ENCODE measurements at places on chromosomes 11 and 22. TPM values are rescaled to one million over a fixed set of nuclear protein-coding genes. Genes with fewer than 3 reads are reported as not detected.

Gene SESN3
- 12.9 TPM for total RNA-seq

Gene TMEM45B
- total RNA-seq = not detected

Gene SLC22A12
- total RNA-seq = not detected

Gene USH1C
- not detected for total RNA-seq

Gene RHOD
- not detected for total RNA-seq

Gene PPP1R14B
- total RNA-seq = 223 TPM

Gene PKNOX2
- not detected for total RNA-seq

Gene CNGA4
- 0.97 TPM for total RNA-seq

Gene RRP7A
- total RNA-seq = 172 TPM

Gene FOLH1
- total RNA-seq = not detected

Gene NLRP14
- total RNA-seq = 6.4 TPM

Gene ZNF70
- 8.4 TPM for total RNA-seq

DNA sequence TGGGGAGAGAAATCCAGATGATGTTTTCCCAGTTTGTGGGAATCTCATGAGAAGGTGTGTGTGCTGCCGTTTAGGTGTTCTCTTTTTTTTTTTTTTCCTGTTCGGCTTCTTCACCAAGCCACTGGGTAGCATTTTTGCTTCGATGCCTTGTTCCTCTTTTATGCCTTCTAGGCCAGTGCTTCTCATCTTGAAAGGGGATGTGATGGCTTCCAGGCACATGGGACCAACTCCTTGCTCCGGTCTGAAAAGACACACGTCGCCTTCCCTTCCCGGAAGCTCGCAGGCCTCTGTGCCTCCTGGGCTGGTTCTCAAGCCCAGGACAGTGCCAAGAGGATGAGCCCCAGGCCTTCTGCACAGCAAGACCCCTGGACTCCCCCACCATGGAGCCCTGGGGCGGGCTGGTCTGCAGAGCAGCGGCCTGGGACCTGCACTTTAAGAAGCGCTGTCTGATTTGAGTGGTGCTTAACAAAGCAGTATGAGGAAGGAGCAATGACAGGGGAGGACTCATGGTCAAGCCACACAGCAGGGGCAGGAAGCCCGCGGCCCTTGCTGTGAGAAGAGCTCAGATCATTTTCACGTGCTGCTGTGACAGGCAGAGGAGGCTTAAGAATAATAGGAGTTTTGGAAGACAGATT is 158.8 kb downstream of the MPPED1 start:
- DNase-seq = no peak

DNA sequence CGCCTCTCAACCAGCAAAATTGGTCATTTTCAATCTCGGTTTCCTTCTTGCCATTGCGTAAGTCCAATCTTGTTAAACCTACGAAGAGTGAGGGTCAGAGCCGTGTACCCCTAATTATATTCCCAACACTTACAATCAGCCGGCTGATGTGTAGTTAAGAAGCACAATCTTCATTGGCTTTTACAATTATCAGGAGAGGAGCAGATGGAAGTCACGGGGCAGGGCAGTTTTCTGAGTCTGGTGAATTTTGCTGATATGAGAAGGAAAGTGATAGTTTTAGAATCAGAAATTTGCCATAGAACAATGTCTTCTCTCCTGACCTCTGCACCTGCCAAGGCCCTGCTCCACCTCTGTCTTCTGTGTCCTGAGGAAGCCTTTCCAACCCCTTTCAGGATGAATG is 35.0 kb upstream of the ATXN10 start:
- no peak for DNase-seq

DNA sequence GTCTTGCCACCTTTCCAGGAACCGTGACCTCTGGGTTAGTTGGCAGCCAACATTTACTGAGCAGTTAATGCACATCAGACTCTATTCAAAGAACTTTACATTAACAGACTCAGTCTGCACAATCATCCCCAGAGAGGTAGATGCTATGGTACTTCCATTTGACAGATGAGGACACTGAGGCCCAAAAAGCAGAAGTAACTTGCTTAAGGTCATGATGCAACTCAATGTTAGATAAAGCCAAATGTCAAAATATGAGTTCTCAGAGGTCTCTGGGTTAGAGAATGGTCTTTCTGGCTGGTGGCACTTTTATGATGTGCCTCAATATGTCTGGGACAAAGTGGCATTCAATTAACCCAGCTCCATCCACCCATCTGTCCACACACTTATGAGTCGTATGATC is 450.0 kb downstream of the MIAT start:
- no peak for DNase-seq

- no peak for DNase-seq
Observed at GRCh38 chr22:22936915-22937656, 49.5 kb downstream of the IGLL5 start.

GRCh38 chr11:24617856-24618255 is 121.0 kb downstream of the LUZP2 start:
- no peak for DNase-seq

GRCh38 chr22:19067696-19068348 is 54.4 kb downstream of the DGCR2 start:
- DNase-seq = no peak

GRCh38 chr11:61265357-61265756 is 24.4 kb downstream of the PGA5 start:
- DNase-seq = no peak

DNA sequence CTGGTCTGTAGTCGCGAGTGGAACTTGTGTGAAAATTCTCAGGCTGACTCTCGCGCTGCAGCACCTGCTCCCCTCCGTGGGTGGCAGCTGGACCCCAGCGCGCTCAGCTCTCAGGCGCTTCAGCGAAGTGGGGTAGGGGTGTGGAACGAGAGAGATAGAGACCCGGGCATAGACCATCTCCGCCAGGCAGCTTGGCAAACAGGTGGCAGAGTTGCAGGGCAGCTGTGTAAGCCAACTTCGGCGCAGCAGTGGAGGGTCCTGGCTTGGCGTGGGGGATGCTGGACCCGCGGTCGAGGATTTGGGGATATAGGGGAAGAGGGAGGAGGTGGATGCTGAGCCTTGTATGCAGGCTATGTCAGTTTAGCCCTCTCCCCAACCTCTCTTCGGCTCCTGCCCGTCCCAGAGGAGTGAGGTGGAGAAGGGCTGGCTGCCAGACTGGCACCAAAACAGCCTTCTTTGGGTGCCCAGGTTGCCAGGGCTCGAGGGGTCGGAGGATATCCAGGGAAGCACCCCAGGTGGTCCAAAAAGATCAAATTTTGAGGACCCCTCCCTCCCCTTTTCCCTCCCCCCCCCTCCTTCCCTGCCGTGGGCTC is 746 bp upstream of the CALCB start:
- DNase-seq = no peak

GRCh38 chr11:78132475-78132874 is 7.0 kb downstream of the ALG8 start:
- no peak for DNase-seq

GRCh38 chr11:22193348-22194051 is 615 bp downstream of the ANO5 start:
- no peak for DNase-seq

DNA sequence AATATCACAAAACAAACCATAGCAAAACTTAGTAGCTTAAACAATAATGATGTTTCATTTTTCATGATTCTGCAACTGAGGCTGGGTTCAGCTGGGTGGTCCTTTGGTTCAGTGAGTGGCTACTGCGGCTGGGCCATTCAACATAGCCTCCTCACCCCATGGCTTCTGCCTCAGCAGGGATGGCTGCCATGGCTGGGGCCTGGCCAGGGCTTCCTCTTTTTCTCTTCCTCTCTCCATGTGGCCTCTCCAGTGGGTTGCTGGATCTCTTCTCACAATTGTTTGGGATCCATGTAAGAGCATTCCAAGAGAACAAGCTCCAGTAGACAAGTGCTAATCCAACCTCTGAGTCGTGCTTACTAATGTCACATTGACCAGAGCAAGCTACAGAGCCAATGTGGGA is 248.6 kb upstream of the PLET1 start:
- no peak for DNase-seq

GRCh38 chr11:16346975-16347374 is 9.4 kb downstream of the SOX6 start:
- DNase-seq = no peak

- DNase-seq = no peak
Observed at GRCh38 chr11:22800482-22800881, 29.1 kb downstream of the SVIP start.

GRCh38 chr11:67415501-67416304 is at the start of gene CARNS1:
TSS of gene CARNS1 (plus strand) at chr11:67415678. CDS start at chr11:67416200, 522 bp downstream.
- no peak for DNase-seq

- DNase-seq = no peak
Observed at GRCh38 chr11:132519241-132519815, 1013.0 kb downstream of the OPCML start.

DNA sequence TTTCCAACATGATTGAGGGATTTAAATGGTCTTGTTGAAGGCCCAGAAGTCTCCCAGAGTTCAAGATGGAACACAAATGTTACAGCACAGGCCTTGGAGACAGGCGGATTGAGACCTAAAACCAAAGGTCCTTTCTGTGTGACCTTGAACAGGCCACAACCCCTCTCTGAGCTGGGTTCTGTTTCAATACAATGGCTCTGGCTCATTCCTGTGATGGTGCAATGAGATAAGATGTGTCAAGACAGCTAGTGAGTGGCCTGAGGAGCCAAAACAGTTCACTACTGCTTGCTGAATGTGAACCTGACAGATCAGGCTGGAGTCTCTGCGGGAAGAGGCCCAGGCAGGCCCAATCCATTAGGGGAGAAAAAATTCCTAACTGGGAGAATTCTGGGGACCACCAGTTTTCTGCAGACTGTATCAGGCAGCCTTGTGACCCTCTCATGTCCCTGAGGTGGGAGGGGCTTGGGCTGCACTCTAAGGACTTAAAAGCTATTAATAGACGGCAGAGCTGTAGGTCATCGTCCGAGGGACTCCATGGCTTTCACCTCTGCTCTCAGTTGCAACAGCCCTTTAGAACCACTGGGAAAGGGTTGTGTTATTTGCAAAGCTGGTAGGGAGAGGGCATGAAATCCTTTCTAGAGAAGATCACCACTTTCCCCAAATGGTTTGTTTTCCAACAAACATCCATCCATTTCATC is 126.1 kb upstream of the TEAD1 start:
- DNase-seq = no peak

DNA sequence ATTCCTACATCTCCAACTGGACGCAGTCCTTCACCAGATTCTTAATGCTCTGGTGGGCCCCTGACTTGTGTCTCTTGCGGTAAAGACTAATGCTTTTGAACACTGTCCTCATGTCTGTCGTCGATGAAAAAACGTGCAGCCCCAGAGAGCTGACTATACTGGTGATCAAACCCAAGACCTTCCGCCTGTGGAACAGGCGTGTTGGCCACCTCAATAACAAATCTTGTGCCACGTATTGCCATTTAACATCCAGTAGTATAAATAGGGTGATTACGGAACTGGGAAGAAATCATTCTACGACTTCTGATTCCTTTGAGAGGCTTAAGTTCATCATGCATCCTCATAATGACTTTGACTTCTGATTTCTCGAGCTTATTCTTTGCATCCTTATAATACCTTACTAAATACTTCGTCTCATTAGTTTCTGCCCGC is 45.6 kb downstream of the OR4D9 start:
- DNase-seq = no peak

DNA sequence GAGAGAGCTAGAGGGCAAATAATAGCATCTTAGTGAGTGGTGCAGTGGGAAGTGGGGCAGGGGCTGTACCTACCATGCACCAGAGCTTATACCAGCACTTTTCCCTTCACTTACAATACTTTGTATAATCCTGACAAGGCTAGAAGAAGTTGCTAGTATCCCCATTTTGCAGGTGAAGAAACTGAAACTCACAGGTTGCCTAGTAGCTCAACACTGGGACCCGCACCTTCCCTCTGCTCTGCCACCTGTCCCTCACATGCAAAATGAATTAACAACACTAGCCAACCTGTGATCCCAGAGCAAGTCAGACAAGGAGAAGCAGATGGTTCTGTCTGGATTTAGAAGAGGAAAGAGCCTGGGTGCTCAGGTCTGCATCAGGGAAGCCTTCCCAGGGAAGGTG is 510.4 kb downstream of the BUD13 start:
- no peak for DNase-seq

- DNase-seq = no peak
Observed at GRCh38 chr11:17513853-17514252, 30.4 kb downstream of the USH1C start.

- no peak for DNase-seq
Observed at GRCh38 chr11:134401825-134402809, 9.9 kb downstream of the B3GAT1 start.

DNA sequence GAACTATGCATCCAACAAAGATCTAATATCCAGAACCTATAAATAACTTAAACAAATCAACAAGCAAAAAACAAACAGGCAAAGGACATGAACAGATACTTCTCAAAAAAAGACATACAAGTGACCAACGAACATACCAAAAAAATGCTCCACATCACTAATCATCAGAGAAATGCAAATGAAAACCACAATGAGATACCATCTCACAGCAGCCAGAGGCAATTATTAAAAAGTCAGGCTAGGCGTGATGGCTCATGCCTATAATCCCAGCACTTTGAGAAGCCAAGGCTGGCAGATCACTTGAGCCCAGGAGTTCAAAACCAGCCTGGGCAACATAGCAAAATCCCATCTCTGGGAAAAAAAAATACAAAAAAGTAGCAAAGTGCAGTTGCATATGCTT is 10.7 kb downstream of the SAA4 start:
- DNase-seq = peak; percentile 55
